Right atrium auricular region (tissue), 2 donors: ENCODE measurements at places on chromosomes 12 and 14.

GRCh38 chr14:76832503-76832988 is 6.3 kb downstream of the LRRC74A start:
- no peak for DNase-seq

- DNase-seq: no peak
These were observed 20.4 kb downstream of the DLK1 start for GRCh38 chr14:100747021-100747586.

- no peak for DNase-seq
These were observed 8.2 kb downstream of the SINHCAF start for GRCh38 chr12:31317471-31318395.

DNA sequence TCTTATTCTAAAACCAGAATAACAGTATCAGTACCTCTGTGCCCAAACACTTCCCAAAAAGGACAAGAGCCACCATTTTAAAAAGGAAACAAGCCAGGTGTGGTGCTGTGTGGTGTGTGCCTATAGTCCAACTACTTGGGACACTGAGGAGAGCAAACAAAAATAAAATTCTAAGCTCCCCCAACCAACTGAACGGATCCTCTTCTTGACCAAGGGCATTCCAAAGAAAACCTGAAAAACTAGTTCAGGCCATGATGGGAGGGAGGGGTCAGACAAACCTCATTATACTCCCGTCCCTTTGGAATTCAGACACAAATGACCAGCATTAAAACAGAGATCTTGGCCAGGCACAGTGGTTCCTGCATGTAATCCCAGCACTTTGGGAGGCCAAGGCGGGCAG is 20.5 kb downstream of the SLC11A2 start:
- DNase-seq: no peak

DNA sequence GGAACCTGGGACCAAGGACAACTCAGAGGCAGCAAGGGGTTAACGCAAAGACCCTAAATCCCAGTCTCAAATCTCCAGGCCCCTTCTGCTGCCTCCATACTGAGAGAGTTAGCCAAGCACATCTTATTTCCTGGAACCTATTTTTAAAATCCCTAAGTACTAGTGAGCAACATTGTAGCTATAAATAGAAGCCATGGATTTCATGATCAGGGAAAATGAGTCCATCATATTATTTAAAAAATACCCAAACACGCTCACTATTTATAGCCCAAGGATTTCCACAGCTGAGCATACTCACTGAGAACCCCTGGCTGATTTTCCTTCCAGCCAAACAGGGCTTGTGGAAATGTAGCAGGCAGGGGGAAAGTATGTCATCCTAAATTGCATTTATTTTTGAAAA is 19.4 kb upstream of the TUNAR start:
- DNase-seq: no peak

GRCh38 chr14:81400852-81401251 is 728 bp upstream of the STON2 start:
- peak; percentile 88 for DNase-seq

GRCh38 chr14:53767566-53767965 is 189.1 kb downstream of the BMP4 start:
- DNase-seq: no peak

- no peak for DNase-seq
These were observed 187.3 kb downstream of the IPO8 start for GRCh38 chr12:30508205-30508967.

- DNase-seq: no peak
These were observed 448.3 kb downstream of the PCNX1 start for GRCh38 chr14:71355324-71356201.

- no peak for DNase-seq
These were observed 8.3 kb downstream of the FZD10 start for GRCh38 chr12:130170611-130171010.

GRCh38 chr12:106773286-106774004 is 1.0 kb upstream of the RIC8B start:
- no peak for DNase-seq

DNA sequence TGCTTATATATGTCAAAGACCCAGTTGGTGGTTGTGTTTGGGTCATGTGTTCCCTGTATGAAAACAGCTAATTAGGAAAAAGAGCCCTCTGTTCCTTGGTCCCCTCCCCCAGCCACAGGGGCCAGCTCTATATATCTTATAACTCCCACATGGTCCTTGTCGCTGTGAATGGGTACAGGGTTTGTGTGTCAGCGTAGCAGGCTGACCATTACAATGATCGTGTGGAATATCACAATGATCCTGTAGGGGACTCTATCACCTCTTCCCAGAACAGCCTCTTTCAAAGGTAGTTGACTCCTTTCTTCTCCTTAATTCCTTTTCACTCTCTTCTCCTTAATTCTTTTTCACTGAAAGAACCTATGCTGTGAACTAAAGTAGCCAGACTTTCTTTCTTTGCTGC is 51.6 kb upstream of the RIC8B start:
- DNase-seq: no peak

GRCh38 chr14:72818998-72819397 is 74.9 kb downstream of the DPF3 start:
- DNase-seq: no peak

- no peak for DNase-seq
These were observed 145.9 kb downstream of the SOX5 start for GRCh38 chr12:23803540-23803939.

DNA sequence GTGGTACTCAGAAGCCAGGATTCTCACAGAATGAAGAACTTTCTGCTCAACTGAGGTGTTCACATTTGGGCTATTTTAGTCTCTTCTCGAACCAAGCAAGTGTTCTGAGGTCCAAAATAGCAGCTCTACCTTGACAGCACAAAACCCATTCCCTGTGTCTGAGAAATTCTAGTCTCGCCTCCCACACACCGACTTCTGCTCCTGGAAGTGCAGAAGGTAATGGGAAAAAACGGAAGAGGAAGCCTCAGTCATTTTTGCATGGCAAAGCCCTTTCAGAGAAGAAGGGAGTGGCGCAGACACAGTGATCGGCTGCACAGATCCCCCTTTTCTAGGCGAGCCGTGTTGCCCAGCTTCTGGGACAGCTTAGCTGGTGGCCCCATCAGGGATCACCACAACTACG is 31.2 kb upstream of the VPS33A start:
- DNase-seq: no peak

- no peak for DNase-seq
These were observed 13.9 kb upstream of the VRK1 start for GRCh38 chr14:96783043-96783914.

- no peak for DNase-seq
These were observed 6.2 kb downstream of the TBX5 start for GRCh38 chr12:114399664-114400211.

GRCh38 chr14:85604714-85605113 is 74.8 kb downstream of the FLRT2 start:
- no peak for DNase-seq

- no peak for DNase-seq
These were observed 55.3 kb downstream of the ELK3 start for GRCh38 chr12:96249196-96250118.

GRCh38 chr12:104499668-104500332 is 43.1 kb downstream of the CHST11 start:
- no peak for DNase-seq

DNA sequence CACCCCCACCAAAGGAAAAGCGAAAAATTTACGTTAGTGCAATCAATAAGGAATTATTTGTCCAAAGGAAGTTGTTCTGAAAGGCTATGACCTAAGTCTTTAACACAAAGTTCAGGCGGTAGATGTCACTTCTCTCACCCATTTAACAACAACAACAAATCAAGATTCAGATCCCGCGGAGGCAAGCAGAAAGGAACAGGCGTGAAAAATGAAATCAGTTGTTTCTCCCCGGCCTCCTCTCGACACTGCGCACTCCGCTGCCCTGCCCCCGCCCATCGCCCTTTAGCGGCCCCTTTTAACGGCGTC is 1.4 kb downstream of the DENND5B start:
- DNase-seq: no peak

- DNase-seq: no peak
These were observed 82.7 kb upstream of the RPL10L start for GRCh38 chr14:46734286-46734685.

DNA sequence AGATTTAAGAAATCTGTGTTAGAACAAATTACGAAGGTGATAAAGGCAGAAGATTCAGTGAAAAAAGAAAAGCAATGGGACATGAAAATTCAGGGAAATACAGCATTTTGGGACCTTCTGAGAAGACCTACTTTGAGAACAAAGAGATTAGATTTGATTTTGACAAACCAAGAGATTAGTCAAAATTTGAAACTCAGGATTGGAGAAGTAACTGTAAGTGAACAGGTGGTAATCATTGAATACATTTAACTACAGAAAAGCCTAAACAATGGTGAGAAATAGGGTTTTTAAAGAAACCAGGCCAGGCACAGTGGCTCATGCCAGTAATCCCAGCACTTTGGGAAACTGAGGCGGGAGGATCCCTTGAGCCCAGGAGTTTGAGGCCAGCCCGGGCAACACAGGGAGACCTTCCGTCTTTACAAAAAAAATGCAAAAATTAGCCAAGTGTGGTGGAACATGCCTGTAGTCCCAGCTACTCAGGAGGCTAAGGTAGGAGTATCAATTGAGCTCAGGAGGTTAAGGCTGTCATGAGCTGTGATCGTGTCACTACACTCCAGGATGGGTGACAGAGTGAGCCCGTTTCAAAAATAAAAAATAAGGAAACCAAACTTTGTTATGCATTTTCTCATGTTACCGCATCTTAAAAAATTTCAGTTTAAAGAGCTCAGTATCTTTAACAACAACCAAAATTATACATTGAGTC is 8.9 kb upstream of the SAV1 start:
- no peak for DNase-seq

- no peak for DNase-seq
These were observed 46.9 kb upstream of the IGF1 start for GRCh38 chr12:102527171-102527720.

- DNase-seq: no peak
These were observed 89.2 kb downstream of the PRMT8 start for GRCh38 chr12:3580094-3580749.

- DNase-seq: no peak
These were observed 204.9 kb downstream of the KIF26A start for GRCh38 chr14:104343294-104343625.
